MCF 10A (cell line): ENCODE measurements at places on chromosomes 6 and 20.

- DNase-seq: no peak
These were observed 94.2 kb downstream of the ERMARD start for GRCh38 chr6:169845426-169846285.

DNA sequence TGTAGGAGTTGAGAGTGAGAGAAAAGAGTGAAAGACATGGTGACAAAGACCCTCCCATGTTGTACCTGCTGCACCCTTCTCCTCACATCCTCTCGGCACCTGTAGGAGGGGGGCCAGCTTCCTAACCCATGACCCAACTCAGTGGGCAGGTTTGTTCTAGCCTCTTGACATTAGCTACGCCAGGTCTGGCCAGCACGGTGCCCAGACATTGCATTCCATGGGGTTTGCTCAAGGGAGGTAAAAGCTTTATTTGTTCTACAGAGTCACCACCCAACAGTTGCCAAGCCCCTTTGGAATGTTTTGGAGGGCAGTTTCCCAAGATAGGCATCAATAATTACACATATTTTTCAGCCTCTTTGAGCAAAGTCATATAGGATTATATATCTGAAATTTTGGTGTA is 22.7 kb upstream of the TGM6 start:
- DNase-seq: no peak

- no peak for DNase-seq
These were observed 136.5 kb upstream of the AKAP12 start for GRCh38 chr6:151103266-151103665.

- peak; percentile 71 for DNase-seq
These were observed 47.2 kb upstream of the IPCEF1 start for GRCh38 chr6:154403788-154404187.

DNA sequence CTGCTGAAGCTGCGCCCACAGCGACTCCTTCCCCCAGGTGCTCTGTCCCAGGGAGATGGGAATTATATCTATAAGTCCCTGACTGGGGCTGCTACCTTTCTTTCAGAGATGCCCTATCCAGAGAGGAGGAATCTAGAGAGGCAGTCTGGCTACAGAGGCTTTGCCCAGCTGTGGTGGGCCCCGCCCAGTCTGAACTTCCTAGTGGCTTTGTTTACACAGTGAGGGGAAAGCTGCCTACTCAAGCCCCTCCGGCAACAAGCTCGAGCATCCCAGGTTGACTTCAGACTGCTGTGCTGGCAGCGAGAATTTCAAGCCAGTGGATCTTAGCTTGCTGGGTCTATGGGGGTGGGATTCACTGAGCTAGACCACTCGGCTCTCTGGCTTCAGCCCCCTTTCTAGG is 152.5 kb upstream of the MAP3K7 start:
- DNase-seq: no peak

DNA sequence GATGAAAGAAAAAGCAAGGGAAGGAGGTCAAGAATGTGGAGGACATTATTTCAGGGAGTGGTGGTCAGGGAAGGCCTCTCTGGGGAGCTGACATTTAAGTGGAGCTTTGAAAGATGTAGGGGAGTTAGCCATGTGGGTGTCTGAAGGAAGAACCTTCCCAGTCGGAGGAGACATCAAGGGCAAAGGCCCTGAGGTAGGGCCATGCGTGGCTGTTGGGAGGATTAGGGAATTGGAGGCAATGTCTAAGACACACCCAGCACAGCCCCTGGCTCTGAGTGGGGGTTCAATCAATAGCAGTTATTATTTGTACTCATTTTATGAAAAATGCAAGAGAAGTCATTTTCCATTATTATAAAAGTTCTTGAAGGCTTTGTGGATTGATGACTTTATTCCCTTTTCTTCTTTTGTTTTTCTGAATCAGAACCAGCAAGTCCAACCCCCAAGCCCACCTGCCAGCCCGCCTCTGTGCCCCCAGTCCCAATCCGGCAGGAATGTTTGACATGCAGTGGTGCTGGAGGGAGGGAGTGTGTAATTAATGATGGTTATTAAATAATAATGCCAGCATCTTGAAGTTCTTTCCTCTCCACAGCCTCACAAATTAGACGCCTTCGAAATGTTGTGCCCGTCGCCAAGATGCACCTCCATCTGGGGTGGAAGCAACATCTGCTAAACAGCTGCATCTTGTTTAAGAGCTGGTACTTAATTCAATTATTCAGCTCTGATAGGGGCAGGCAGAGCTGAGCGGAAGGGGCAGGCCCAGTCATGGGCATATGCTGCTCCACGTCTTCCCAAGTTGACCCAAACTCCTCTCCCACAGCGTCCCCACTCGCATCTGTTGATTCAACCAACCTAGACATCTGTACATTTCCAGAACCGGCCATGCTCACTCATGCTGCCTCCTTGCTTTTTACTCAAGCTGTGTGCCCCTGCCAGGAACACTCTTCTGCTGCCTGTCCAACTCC is 81.3 kb upstream of the SIRPA start:
- no peak for DNase-seq

GRCh38 chr20:46260480-46260879 is 47.8 kb downstream of the CDH22 start:
- peak; percentile 84 for DNase-seq

DNA sequence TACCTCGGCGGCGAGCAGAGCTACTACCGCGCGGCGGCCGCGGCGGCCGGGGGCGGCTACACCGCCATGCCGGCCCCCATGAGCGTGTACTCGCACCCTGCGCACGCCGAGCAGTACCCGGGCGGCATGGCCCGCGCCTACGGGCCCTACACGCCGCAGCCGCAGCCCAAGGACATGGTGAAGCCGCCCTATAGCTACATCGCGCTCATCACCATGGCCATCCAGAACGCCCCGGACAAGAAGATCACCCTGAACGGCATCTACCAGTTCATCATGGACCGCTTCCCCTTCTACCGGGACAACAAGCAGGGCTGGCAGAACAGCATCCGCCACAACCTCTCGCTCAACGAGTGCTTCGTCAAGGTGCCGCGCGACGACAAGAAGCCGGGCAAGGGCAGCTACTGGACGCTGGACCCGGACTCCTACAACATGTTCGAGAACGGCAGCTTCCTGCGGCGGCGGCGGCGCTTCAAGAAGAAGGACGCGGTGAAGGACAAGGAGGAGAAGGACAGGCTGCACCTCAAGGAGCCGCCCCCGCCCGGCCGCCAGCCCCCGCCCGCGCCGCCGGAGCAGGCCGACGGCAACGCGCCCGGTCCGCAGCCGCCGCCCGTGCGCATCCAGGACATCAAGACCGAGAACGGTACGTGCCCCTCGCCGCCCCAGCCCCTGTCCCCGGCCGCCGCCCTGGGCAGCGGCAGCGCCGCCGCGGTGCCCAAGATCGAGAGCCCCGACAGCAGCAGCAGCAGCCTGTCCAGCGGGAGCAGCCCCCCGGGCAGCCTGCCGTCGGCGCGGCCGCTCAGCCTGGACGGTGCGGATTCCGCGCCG is 994 bp downstream of the FOXC1 start:
- peak; percentile 43 for DNase-seq

- DNase-seq: no peak
These were observed 30.6 kb downstream of the REPS1 start for GRCh38 chr6:138957484-138957883.

- no peak for DNase-seq
These were observed 32.6 kb upstream of the FUCA2 start for GRCh38 chr6:143544011-143544696.

DNA sequence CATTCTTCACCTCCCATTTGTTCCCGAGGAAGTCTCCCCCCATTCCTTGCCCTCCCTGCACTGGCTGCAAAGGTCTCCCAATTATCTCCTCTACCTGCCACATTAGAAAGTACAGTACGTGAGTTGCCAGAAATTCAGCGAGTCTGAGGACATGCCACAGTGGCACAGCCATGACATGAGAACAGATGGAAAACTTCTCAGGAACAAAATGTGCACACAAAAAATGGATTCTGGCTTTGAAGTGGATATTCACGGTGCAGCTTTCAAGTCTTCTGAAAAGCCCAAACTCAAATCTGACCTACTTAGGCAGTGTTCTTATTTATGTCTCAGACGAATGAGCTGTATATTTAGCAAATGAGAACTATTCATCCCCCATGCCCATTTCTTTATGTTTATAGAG is 269.1 kb upstream of the ARID1B start:
- no peak for DNase-seq

- DNase-seq: no peak
These were observed at the start of gene EBF4 for GRCh38 chr20:2692036-2692885. TSS of gene EBF4 (plus strand) at chr20:2692780. CDS start at chr20:2693646, 866 bp downstream.

- DNase-seq: no peak
These were observed 254.7 kb downstream of the TSHZ2 start for GRCh38 chr20:53226826-53227225.

GRCh38 chr6:67825201-67825895 is 809.7 kb upstream of the ADGRB3 start:
- DNase-seq: no peak

GRCh38 chr6:169640351-169640852 is 61.4 kb downstream of the WDR27 start:
- DNase-seq: no peak

- DNase-seq: peak; percentile 41
These were observed at the start of gene BMP2 for GRCh38 chr20:6767536-6768227. TSS of gene BMP2 (plus strand) at chr20:6767686. CDS start at chr20:6770127, 2,441 bp downstream.

DNA sequence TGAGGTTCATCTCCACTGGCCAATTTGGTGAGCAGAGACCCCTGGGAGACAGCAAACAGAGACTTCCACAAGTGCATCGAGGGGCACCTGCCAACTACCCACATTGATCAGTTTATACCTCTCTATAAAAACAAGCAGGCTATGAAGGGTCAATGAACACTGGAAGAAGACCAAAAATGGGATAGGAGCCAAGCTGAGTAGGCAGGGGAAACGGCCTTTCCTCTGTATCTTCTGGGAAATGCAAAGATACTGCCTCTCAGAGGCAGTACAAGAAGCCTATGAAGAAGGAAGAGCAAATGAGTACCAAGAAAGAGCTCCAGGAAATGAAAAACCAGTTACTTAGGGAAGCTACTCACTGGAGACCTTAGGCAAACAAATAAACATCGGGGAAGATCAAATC is 247.7 kb downstream of the GMDS start:
- no peak for DNase-seq

DNA sequence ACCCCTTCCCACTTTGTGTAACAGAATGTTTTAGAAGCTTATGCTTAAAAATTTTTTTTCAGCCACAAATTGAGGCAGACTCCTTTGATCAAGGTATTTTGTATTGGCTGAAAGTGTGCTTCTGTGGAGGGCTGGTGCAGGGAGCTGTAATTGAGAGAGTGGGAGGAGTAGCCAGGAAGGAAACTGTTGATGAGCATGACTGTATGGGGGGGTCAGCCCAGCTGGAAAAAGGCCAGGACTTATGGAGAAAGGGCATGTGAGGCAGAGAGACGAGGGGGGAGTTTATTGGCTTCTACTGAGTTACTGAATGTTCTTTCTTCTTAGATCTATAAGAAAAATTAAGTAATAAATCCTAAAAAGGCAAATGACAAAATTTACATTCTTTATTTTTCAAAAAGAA is 13.4 kb downstream of the RFPL4B start:
- no peak for DNase-seq

GRCh38 chr20:16612706-16613105 is 39.5 kb upstream of the KIF16B start:
- no peak for DNase-seq

DNA sequence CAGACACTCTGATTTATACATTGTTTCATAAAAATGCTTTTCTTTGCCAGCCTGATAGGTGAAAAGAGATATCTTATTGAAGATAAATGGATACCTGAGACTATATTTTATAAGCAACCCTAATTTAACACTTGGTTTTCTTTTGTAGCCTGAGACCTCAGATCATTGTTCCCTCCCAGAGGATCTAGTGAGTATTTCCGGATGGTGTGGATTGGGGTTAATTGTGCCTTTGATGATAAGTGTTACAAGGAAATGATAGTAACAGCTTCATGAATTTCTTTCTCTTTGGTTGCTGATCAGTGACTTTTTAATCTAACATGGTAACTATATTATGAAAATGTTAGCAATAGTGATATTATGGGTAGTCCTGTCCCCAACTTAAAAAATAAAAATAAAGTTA is 30.4 kb downstream of the KDM1B start:
- DNase-seq: no peak

- DNase-seq: peak; percentile 43
These were observed 532 bp upstream of the PM20D2 start for GRCh38 chr6:89145091-89145955.

- DNase-seq: no peak
These were observed 91.3 kb upstream of the GGTLC1 start for GRCh38 chr20:24079661-24080412.

GRCh38 chr6:69584536-69584912 is 212.3 kb downstream of the LMBRD1 start:
- no peak for DNase-seq

DNA sequence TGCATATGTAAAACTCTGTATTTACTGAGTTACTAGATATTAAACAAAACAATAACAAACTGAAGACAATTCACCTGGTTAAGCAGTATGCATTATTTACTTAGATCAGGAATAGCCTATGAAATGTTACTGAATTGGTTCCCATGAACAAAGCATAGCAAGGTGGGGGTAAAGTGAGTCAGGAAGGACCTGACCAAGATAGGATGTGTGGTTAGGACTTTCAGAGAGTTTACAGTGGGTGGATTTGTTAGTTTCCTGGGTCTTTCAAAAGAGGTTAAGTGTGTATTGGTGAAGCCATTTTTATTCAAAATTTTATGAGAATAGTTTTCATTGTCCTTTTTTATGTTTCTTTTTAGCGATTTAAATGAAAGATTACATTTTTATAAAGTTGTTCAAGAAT is 32.9 kb downstream of the TBPL1 start:
- no peak for DNase-seq

DNA sequence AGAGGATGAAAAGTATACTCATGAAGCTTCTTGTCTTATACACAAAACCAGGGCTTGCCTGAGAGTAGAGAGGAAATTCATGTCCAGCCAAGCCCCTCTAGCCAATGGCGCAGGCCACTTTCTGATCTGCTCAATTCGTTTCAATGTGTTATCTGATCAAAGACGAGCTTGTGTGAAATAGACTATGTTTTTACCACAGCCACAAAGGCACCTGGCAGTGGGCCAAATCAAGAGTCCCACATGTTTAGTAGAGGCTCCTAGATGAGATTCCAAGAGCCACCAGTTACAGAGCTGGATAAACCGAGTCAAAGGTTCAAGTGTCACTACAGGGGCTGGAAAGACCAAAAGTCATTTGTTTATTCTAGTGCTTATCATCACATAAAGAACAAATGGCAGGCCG is 34.9 kb downstream of the GPLD1 start:
- no peak for DNase-seq

- peak; percentile 24 for DNase-seq
These were observed 157.0 kb upstream of the CITED2 start for GRCh38 chr6:139531148-139532115.

DNA sequence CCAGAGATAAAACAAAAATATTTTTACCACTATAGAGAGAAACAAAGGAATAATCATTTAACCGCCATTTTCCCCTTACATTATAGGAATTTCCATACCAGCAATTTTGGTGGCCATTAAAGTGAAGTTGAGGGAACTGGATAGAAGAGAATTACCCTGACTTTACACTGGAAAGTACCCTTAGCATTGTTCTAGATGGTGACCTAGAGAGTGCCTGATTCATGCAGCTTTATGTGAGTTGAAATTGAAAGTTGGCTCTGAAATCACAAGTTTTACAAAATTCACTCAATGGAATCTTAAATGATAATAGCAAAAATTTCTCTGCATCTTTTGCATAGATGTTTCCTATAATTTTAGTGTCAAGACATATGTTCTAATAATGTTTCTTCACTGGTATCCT is 55.7 kb upstream of the PREP start:
- DNase-seq: no peak

GRCh38 chr6:170003027-170003426 is 251.6 kb downstream of the ERMARD start:
- no peak for DNase-seq
